ENCODE measurements at places on chromosomes 1 and 21.

GRCh38 chr1:186957314-186957713 is 128.6 kb downstream of the PLA2G4A start:
- DNase-seq, result no peak

GRCh38 chr1:230509281-230509977 is 83.3 kb upstream of the PGBD5 start:
- DNase-seq, result no peak

- DNase-seq, result no peak
Measured at GRCh38 chr1:167476061-167476460, 42.3 kb downstream of the CD247 start.

- no peak for DNase-seq
Measured at GRCh38 chr21:40929833-40930232, 82.9 kb upstream of the DSCAM start.

- no peak for DNase-seq
Measured at GRCh38 chr1:202710070-202711045, at the start of gene SYT2. Gene SYT2 (minus strand): TSS chr1:202710454. CDS start chr1:202605772, 104,682 bp downstream.

- DNase-seq, result no peak
Measured at GRCh38 chr1:44034976-44035716, 3.9 kb upstream of the SLC6A9 start.

DNA sequence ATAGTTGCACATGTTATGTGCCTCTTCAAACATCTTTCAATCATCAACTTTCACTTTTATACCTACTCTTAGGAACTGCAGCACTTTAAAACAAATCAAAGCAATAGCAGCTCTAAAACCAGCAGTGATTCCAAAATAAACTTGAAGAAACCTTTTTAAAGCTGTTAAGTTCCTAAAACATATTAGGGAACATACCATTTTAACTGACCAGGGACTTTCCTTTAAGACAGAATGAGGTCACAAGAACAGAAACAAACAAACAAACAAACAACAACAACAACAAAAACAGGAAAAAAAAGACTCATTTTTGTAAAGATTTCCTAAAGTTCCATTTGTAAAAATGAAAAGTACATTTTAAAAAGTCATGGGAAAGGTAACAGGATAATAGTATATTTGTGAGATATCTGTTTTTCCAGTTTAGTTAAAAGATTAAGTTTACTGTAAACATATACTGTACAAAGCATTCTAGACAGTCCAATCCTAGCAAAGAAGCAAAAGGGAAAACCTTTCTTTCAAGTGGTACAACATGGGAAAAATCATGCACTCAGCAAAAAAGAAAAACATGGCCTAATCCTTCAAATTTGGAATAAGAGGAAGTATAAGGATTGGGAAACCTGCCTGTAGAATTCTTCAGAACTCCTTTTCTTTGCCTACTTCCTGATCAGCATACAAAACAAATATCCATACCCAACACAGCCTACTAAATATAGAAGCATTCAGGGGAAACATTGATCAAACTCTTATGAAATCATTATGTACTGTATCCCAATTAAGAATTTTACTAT is 45.5 kb downstream of the EPS15 start:
- DNase-seq, result no peak

- no peak for DNase-seq
Measured at GRCh38 chr1:187985897-187986654, 1157.3 kb downstream of the PLA2G4A start.

- DNase-seq, result no peak
Measured at GRCh38 chr1:112143871-112144441, 154.5 kb upstream of the KCND3 start.

- no peak for DNase-seq
Measured at GRCh38 chr1:156480411-156481192, 20.0 kb downstream of the MEF2D start.

GRCh38 chr1:57304591-57304990 is 119.3 kb downstream of the DAB1 start:
- DNase-seq, result no peak

DNA sequence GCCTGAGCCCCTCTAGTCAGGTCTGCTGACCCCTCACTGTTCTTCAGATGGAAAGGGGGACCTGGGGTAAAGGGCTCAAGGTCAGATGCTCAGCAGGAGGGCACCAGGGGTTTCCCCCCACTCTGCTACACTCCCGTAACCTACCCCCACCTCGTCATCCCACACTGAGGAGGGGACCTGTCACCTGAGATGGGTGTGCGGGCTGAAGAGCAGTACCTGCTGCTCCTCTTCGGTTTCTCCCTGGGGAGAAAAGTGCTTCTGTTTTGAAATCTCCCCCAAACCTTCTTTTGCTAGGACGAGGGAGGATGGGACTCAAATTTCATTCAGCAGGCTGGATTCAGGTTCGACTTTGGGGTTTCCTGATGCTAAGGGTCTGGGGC is 65.2 kb downstream of the SYT2 start:
- DNase-seq, result no peak

- no peak for DNase-seq
Measured at GRCh38 chr1:90074566-90074965, 79.7 kb downstream of the ZNF326 start.

- no peak for DNase-seq
Measured at GRCh38 chr1:48227165-48228013, 4.9 kb downstream of the SLC5A9 start.

GRCh38 chr1:34018285-34018684 is 146.7 kb downstream of the CSMD2 start:
- DNase-seq, result no peak

- no peak for DNase-seq
Measured at GRCh38 chr1:17119076-17119772, at the start of gene PADI2. Gene PADI2 (minus strand): TSS chr1:17119451. CDS start chr1:17119371, 80 bp downstream.

- DNase-seq, result no peak
Measured at GRCh38 chr1:206420471-206420870, 49.8 kb upstream of the IKBKE start.

GRCh38 chr21:25977068-25977611 is 193.4 kb downstream of the APP start:
- DNase-seq, result no peak

- peak; percentile 99 for DNase-seq
Measured at GRCh38 chr1:206503591-206504362, 3.6 kb upstream of the RASSF5 start.

DNA sequence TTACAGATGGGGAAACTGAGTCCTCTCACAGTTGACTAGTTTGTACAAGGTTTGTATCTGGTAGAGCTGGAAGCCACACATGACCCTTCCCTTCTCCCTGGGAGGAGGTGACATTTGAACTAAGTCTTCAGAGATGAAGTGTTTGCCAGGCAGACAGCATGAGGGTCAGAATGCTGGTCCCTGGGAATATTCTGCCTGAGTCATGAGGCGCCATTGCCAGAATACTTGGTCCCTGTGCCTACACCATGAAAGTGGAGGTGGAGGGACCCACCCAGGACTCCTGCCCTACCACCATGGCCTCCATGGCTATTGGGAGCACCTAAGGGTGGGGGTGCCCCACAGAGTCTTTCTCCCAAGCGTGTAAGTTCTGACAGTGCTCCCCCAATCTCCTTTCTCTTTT is 7.0 kb downstream of the RPS6KA1 start:
- DNase-seq, result no peak

GRCh38 chr21:46003575-46004007 is 22.0 kb downstream of the COL6A1 start:
- no peak for DNase-seq

Data from SIG-M5 (cell line).